ENCODE measurements at places on chromosomes 11 and 22. TPM values are rescaled to one million over a fixed set of nuclear protein-coding genes. Genes with fewer than 3 reads are reported as not detected.

The OR51B2 gene
- total RNA-seq: not detected

The DUSP8 gene
- 0.40 TPM for total RNA-seq

The NELL1 gene
- not detected for total RNA-seq

The NPTXR gene
- total RNA-seq: 0.79 TPM

The TRPM5 gene
- total RNA-seq: not detected

The CCDC86 gene
- total RNA-seq: 5.7 TPM

The ALG9 gene
- total RNA-seq: 31.6 TPM

The CALCA gene
- total RNA-seq: not detected

The PLEKHA7 gene
- 0.31 TPM for total RNA-seq
